Right lung (tissue), 10 donors: ENCODE measurements at places on chromosomes 13 and 19.

DNA sequence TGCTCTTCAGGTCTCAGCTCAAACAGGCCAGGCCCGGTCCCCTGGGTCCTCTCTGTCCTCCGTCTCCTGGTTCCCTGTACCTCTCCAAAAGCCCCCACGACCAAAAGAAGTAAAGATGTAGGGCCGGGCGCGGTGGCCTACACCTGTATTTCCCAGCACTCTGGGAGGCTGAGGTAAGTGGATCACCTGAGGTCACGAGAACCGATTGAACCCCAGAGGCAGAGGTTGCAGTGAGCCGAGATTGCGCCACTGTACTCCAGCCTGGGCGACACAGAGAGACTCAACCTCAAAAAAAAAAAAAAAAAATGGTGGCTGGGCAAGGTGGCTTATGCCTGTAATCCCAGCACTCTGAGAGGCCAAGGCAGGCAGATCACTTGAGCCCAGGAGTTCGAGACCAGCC lies 22.0 kb upstream of the BCL3 start:
- no peak for DNase-seq

DNA sequence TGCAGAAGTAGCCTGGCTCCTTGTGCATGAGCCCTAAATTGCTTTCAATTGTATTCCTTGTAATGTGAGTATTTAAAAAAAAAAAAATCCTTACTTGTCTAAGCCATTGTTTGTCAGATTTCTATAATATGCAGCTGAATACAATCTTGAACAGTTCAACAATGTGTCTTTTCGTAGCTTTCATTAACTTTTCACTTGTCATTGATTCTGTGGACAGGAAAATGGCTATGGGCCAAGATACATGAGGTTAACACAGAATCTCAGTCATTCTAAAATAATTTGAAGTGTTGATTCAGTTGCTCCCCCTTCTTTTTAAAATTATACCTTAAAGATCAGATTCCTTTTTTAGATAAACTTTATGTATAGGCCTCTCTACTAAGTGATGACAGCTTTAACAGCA lies 395.8 kb upstream of the KLF12 start:
- DNase-seq: no peak

GRCh38 chr19:50449236-50449899 lies 16.7 kb downstream of the MYBPC2 start:
- DNase-seq: no peak

- DNase-seq: no peak
Measured at GRCh38 chr13:41458761-41459431, 1.5 kb downstream of the RGCC start.

DNA sequence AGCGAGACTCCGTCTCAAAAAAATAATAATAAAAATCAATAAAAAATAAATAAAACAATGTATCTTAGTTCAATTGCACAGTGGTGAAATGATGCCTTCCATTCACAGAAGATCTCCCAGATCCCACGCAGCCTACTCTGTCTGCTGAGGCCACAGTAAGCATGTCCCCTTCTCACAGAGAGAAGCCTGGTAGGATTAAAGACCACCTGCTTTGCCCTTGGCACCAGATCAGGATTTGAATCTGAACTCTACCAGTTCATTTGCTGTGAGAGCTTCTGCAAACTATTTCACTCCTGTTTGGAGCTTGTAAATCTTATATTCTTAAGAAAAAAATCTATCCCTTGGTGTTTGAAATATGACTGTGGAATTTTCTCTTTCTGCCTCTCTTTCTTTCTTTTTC lies 2.2 kb upstream of the SLC7A1 start:
- DNase-seq: no peak

DNA sequence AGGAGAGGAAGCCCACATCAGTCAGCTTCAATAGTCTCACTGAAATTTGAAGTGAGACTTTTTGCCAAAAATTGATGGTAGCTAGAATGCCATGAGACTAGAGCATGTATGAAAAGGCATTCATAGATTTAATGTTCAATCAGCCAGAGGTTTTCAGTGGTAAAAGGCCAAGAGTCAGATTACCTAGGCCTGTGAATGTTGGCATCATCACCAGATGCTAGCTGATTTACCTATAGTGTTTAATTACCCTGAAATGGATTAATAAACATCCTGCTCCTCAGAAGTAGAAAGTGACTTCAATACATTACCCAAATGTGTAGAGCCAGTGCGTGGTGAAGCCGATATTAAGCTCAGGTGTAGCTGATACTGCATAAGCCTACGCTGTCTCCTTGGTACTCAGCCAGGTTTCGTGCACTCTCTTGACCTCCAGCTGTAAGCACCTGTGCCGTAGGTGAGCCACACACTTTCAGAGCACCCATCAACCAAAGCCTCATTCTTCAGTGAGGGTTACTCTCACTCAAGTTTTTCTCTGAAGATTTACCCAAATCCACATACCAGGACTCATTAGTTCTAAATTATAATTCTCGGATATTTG lies 1140.3 kb upstream of the SLC10A2 start:
- no peak for DNase-seq

DNA sequence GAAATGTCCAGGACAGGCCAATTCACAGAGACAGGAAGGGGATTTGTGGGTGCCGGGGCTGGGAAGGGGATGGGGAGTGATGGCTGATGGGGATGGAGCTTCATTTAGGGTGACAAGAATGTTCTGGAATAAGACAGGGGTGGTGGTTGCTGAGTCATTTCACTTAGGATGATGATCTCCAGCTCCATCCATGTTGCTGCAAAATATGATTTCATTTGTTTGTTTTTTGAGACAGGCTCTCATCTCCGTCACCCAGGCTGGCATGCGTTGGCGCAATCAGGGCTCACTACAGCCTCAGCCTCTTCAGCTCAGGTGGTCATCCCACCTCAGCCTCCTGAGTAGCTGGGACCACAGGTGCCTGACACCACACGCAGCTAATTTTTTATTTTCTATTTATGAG lies 3.1 kb upstream of the JSRP1 start:
- DNase-seq: no peak

GRCh38 chr19:18433735-18434398 lies 4.1 kb downstream of the ISYNA1 start:
- DNase-seq: no peak

- no peak for DNase-seq
Measured at GRCh38 chr13:50017819-50018218, 2.6 kb downstream of the KCNRG start.
